Activated CD4-positive, alpha-beta T cell treated with anti-CD3 and anti-CD28 coated beads for 4 hours (primary cell): ENCODE measurements at places on chromosomes 3 and 15.

DNA sequence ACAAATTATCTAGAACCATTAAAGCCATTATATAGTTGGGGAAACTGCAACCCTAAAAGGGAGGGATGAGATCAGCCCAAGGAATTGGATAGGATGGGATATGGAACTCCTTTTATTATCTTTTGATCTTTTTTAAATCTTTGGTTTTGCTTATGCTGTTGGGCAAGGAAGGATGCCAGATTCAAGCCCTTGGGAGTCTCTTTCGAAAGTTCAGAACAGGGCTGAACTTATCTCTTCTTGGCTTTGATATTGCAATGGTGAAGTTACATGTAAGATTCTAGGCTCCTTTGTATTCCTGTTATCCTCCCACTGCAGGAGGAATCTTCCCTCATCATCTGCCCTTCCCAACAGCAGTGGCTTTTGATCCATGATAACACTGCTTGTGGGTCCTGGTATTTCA lies 10.0 kb upstream of the SLC22A13 start:
- no peak for DNase-seq

DNA sequence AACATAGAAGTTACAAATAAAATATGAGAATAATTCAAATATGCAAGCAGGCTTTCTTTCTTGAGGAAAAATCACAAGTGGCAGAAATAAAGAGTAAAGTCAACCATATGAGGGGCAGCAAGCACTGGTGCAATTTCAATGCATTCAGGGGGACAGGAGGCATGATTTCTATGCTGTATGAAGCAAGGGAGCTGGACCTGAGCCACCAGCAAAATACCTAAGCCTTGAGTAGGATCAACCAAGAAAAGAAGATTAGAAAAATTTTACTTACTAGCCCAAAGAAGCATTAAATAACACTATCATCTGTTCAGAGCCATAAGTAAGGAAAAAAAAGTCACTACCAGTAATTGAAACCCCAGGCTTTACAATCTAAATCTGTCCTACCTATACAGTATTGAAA lies 6.3 kb downstream of the ADGRG7 start:
- no peak for DNase-seq

GRCh38 chr15:48498828-48499227 lies 146.7 kb downstream of the FBN1 start:
- no peak for DNase-seq

DNA sequence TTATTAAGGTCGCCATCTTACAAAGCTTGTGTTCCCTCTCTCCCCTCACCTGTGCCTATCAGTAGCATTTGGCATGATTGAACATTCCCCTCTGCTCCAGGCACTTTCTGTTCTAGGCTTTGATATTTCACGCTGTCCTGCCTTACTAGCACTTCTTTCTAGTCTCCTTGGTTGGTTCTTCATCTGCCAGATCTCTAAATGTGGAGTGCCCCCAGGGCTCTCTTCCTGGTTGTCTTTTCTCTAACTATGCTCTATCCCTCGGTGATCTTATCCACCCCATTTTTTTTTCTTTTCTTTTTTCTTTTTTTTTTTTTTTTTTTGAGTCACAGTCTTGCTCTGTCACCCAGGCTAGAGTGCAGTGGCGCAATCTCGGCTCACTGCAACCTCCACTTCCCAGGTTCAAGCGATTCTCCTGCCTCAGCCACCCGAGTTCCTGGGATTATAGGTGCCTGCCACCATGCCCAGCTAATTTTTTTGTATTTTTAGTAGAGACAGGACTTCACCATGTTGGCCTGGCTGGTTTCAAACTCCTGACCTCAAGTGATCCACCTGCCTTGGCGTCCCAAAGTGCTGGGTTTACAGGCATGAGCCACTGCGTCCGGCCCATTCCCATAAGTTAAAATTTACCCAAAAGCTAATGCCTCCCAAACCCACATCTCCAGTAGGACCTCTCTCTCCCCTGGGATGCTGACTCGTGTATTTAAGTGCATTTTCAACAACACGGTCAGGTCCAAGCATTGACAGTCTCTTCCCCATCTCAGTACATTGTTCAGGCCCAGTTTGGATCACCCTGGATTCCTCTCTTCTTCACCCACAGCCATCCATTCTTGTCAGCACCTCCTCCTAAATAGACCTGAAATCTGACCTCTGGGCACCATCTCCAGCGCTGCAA lies 5.2 kb downstream of the NUSAP1 start:
- DNase-seq: no peak

DNA sequence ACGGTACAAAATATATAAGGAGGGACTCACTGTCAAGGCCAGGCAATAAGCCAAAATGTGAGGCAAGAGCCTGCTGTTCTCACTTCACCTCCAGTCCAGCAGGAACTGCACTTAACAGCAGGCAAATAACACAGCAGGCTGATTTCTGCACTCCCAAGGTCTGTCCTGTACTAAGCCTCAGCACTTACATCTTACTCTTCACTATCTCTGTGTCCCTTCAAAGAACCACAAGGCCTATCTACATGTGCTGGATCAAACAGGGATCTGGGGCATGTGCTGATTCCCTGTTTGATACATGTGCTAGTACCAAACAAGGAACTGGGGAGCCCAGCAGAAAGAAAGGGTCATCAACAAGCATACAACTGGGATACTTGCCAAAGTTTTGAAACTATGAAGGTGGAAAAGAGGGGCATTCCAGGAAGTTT lies 22.2 kb downstream of the UACA start:
- DNase-seq: no peak

DNA sequence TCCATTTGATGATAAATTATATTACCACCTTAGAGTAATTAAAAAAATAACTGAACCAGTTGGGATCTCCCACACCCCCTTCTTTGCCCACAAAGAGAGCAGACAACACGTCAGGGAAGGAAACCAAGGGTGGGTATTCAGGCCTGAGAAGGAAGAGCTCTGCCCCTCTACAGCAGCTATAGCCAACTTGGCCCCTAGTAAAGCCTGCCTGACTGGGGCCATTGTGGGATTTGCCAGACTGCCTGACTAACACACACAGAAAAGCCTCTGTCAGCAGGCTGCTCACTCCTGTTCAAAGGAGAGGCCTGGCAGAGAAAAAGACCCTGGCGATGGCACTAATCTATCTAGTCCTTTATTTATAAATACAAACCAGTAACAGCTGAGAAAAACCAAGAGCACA lies 41.4 kb downstream of the ATP8B4 start:
- no peak for DNase-seq

- no peak for DNase-seq
Observed at GRCh38 chr3:143419611-143420010, 300.0 kb downstream of the CHST2 start.

GRCh38 chr3:19147905-19148767 lies at the start of gene KCNH8:
Gene KCNH8 (plus strand): TSS chr3:19148510. CDS start chr3:19148720, 210 bp downstream.
- DNase-seq: peak; percentile 1

GRCh38 chr15:43881944-43882343 lies 55.1 kb downstream of the WDR76 start:
- DNase-seq: no peak
